ENCODE measurements at places on chromosomes 5 and 9.

- no peak for DNase-seq
Observed at GRCh38 chr9:79579624-79580023, 7.9 kb downstream of the TLE4 start.

DNA sequence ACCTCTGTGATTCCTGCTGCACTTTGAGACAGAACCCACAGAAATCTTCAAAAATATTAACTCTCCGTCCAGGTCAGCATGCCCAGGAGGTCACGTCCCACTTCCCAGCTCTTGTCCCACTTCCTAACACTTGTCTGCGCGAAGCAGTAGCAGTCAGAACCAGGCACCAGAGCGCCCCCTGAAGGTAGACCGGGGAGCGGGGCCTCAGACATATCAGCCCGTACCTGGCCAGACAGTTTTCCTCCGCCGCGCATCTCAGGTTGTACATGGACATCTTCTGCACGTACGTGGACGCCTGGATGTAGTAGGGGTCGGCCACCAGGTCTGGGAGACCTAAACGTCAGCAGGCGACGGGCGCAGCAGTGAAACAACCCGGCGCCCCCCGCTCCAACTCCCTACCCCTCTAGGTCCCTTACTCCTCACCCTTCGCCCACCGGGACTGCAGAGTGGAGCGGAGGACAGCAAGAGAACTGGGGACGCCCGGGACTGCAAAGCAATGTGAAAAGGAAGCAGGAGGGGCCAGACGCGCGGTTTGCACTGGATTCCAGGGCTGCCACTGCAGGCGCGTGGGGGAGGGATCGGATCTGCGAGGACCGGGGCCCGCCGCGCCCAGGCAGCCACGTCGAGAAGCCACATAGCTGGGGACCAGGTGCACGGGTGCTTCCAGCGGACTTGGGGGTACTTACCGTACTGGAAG lies 1.2 kb downstream of the LOX start:
- peak; percentile 77 for DNase-seq

GRCh38 chr5:149215478-149216090 lies 56.1 kb upstream of the AFAP1L1 start:
- DNase-seq, result peak; percentile 43

GRCh38 chr9:109409773-109410397 lies 88.2 kb downstream of the PTPN3 start:
- no peak for DNase-seq

- DNase-seq, result no peak
Observed at GRCh38 chr9:112322701-112323377, 10.6 kb downstream of the PTBP3 start.

GRCh38 chr5:134124289-134125038 lies 10.0 kb downstream of the TCF7 start:
- DNase-seq, result peak; percentile 87
